Tibial nerve (tissue), 4 donors: ENCODE measurements at places on chromosomes 1 and 21. TPM values are rescaled to one million over a fixed set of nuclear protein-coding genes. Genes with fewer than 3 reads are reported as not detected.

GRCh38 chr1:109719337-109719837, 7.3 kb downstream of the GSTM5 start:
- no peaks in the 10 kb centered on the region for H3K27me3 ChIP-seq
- no peak overlapping the region for H3K27ac ChIP-seq
- no peak overlapping the region for H3K4me3 ChIP-seq
- H3K36me3 ChIP-seq = no peaks in the 10 kb centered on the region

DNA sequence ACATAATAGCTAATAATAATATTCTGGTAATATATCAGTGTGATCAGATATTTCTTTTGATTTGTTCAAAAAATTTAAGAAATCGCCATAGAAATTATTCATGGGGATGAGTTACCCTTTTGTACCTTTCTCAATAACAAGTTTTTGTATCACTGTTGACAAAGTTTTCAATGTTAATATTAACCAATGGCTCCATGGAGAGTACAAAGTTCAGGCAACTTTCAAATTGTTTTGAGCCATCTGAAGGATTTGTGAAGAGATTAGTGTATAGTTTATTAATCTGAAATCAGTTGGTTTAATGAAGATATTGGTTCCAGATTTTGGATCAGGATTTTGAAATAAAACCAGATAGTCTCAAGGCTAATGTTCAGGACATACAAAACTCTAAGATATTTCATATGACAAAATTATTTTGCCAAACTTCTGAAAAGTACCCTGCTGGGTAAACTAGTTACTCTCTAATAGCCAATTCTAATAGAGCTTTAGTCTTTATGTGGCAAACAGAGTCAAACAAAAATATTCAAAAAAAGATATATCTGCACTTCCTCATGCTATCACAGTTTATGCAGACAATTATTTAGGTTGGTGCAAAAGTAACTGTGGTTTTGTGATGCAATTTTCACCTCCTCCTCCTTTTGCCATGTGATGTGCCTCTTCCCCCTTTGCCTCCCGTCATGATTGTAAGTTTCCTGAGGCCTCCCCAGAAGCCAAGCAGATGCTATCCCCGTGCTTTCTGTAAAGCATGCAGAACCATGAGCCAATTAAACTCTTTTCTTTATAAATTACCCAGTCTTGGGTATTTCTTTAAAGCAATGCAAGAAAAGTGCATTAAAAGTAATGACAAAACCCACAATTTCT, 1105.0 kb downstream of the PLA2G4A start:
- DNase-seq = no peak
- H3K4me1 ChIP-seq = no peaks in the 10 kb centered on the region
- no peak overlapping the region for H3K27ac ChIP-seq
- no peak overlapping the region for H3K4me3 ChIP-seq

DNA sequence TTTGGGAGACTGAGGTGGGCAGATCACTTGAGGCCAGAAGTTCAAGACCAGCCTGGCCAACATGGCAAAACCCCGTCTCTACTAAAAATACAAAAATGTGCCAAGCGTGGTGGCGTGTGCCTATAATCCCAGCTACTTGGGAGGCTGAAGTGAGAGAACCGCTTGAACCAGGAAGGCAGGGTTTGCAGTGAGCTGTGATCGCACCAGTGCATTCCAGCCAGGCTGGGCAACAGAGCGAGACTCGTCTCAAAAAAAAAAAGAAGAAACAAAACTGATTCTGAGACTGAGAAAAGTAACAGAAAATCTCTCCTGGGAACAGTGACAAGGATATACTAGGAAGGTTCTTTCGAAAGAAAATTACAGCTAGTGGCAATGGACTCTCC, 20.9 kb downstream of the USP48 start:
- no peaks in the 10 kb centered on the region for H3K36me3 ChIP-seq
- H3K4me1 ChIP-seq = peaks cover 26% of the 10 kb centered on the region
- H3K27me3 ChIP-seq = no peaks in the 10 kb centered on the region
- no peak for DNase-seq
- H3K4me3 ChIP-seq = no peak overlapping the region

- H3K36me3 ChIP-seq = no peaks in the 10 kb centered on the region
- no peaks in the 10 kb centered on the region for H3K27me3 ChIP-seq
- no peak overlapping the region for H3K27ac ChIP-seq
- H3K4me3 ChIP-seq = no peak overlapping the region
Observed at GRCh38 chr1:197961449-197961848, 44.3 kb downstream of the LHX9 start.

GRCh38 chr21:46371204-46372013, 47.5 kb downstream of the PCNT start:
- DNase-seq = no peak
- H3K27ac ChIP-seq = no peak overlapping the region
- no peaks in the 10 kb centered on the region for H3K27me3 ChIP-seq
- no peaks in the 10 kb centered on the region for H3K4me1 ChIP-seq

- no peak for DNase-seq
- H3K4me1 ChIP-seq = peaks cover 6% of the 10 kb centered on the region
- H3K4me3 ChIP-seq = no peak overlapping the region
- H3K27ac ChIP-seq = no peak overlapping the region
- H3K36me3 ChIP-seq = no peaks in the 10 kb centered on the region
- H3K27me3 ChIP-seq = no peaks in the 10 kb centered on the region
Observed at GRCh38 chr1:167671727-167672511, 41.9 kb downstream of the RCSD1 start.

DNA sequence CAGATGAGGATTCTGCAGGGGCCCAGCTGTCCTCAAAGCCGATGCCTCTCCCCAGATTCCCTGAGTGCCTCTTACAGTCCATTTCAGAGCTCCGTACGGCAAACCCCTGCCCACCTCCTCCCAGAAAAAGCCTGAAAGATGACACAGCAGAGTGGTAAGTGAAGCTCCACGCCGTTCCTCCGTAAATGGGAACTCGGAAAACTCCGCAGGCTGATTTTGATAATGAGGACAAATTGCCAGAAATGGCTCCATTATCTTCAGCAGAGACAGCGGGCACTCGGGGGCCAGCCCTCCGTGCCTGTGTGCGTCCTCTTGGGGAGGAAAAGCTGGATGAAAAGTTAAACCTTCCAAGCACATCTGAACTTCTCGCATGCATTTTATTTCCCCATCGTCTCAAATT, 81.1 kb downstream of the NPHP4 start:
- H3K4me1 ChIP-seq = peaks cover 9% of the 10 kb centered on the region
- H3K27ac ChIP-seq = no peak overlapping the region
- no peaks in the 10 kb centered on the region for H3K27me3 ChIP-seq

DNA sequence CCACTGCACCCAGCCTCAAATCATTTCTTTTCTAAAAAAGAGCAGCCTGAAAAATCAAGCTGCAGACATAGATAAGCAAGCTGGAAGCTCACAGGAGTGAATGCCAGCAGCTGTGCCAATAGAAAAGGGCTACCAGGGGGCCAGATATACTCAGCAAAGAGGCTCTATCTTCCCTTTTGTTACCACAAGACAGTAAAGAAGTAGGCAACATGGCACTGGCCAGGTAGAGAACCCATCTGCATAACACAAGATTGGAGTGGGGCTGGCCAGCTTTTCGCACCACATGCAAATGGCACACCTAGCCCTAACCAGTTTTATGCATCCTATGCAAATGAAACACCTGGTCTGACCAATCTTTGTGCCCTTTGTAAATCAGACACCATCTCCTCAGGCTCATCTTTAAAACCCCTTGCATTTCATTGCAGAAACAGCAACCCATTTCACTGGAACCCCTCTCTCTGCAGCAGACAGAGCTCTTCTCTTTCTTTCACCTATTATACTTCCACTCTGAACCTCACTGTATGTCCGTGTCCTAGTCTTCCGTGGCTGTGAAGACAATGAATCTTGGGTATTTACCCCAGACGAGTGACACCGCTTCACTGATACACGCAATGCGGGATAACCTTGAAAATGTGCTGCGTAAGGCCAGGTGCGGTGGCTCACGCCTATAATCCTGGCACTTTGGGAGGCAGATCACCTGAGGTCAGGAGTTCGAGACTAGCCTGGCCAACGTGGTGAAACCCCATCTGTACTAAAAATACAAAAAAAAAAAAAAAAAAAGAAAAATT, 15.1 kb downstream of the CASP9 start:
- H3K27me3 ChIP-seq = no peaks in the 10 kb centered on the region
- no peak overlapping the region for H3K27ac ChIP-seq
- no peaks in the 10 kb centered on the region for H3K4me1 ChIP-seq
- no peaks in the 10 kb centered on the region for H3K36me3 ChIP-seq
- H3K4me3 ChIP-seq = no peak overlapping the region

- no peak overlapping the region for H3K4me3 ChIP-seq
- DNase-seq = no peak
- H3K36me3 ChIP-seq = peaks cover 8% of the 10 kb centered on the region
- no peaks in the 10 kb centered on the region for H3K27me3 ChIP-seq
- H3K4me1 ChIP-seq = no peaks in the 10 kb centered on the region
Observed at GRCh38 chr1:219985169-219985568, 56.8 kb upstream of the SLC30A10 start.

DNA sequence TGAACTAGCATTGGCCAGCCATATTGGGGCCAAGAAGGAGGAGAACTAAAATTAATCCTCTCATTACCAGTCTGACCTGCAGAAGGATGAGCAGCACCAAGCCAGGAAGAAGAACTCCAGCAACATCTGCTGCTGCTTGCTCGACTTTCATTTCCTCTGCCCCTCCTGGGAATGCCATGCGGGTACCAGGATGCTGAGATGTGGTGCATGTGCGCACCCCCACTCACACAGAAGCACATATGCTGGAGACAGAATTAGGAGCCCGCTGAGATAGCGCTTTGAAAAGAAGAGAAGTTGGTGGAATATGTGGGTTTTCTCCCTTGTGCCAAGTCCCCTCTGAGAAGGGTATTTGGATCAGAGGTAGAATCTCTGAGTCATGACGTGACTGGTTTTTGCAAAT, 70.4 kb downstream of the PLXNA2 start:
- H3K27me3 ChIP-seq = no peaks in the 10 kb centered on the region
- no peak for DNase-seq
- peaks cover 18% of the 10 kb centered on the region for H3K4me1 ChIP-seq

DNA sequence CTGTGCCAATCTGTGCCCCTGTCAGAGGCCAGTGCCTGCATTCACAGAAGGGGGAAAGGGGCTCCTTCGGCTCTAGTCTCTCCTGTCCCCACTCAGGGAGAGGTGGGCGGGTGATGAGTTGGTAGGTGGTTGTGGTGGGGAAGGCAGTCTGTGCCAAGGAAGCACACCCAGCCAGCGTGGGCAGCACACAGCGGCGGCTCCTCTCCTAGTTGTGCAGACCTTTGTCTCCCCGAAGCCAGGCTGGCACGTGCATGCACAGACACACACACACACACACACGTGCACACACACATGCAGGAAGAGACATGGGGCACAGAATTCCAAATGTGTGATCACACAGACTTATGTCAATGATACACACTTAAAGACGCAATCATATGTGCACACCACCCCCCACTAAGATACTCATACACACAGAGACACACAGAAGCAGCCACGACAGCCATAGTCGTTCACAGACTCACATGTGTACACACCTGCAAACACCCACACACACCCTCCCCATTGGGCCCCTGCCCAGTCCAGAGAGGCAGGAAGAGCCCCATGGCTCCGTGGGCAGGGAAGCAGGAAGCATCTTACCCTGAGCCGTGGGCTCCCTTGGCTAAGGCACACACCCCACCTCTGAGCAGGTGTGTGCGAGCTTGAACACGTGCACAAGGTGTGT, 16.4 kb downstream of the RIMS3 start:
- no peak overlapping the region for H3K4me3 ChIP-seq
- no peaks in the 10 kb centered on the region for H3K36me3 ChIP-seq
- H3K4me1 ChIP-seq = no peaks in the 10 kb centered on the region
- peaks cover 9% of the 10 kb centered on the region for H3K27me3 ChIP-seq

DNA sequence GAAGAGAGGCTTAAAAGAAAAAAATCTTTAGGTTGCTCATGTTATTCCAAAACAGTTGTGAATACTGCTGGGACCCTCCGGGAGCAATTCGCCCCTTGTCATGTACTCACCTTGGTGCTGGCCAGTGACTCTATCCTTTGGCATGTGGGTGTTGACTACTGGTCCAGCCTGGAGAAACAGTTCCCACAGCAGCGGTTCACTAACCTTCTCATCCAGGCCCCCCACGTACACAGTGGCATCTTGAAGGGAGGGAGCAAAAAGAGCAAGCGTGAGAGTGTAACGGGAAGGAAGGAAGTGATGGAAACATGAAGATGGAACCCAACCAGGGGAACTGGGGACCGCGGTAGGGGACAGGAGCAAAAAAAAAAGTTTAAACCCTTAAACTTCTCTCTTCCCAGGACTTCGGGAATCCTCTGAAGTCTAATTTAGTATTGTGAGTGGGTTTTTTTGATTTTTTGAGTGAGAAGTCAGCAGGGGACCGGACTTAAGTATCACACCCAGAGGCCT, 494 bp downstream of the SF3B4 start:
- no peaks in the 10 kb centered on the region for H3K27me3 ChIP-seq
- H3K36me3 ChIP-seq = peaks cover 3% of the 10 kb centered on the region
- DNase-seq = no peak
- peak overlapping the region; percentile 65 for H3K4me3 ChIP-seq
- H3K27ac ChIP-seq = peak overlapping the region; percentile 91

- DNase-seq = no peak
Observed at GRCh38 chr21:41283211-41283818, 33.3 kb upstream of the FAM3B start.

DNA sequence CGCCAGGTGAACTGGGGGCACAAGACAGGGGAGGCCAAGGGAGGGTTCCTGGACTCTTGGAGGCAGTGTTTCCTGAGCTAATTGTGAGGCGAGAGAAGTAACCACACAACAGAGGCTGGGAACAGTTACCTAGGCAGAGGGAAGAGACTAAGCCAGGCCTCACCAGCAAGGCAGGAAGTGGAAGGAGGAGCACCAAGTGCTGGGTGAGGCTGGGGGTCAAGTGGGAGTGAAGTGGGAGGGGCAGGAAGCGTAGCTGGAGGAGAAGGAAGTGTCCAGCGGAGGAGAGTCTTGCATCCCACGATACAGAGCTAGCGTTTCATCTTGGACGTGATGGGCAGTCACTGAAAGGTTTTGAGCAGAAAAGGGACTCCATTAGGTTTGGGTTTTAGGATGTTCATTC, 48.3 kb upstream of the CAPZB start:
- H3K36me3 ChIP-seq = no peaks in the 10 kb centered on the region
- H3K27me3 ChIP-seq = no peaks in the 10 kb centered on the region
- H3K27ac ChIP-seq = no peak overlapping the region
- H3K4me1 ChIP-seq = peaks cover 4% of the 10 kb centered on the region
- no peak overlapping the region for H3K4me3 ChIP-seq
- no peak for DNase-seq

GRCh38 chr1:9780554-9781110, 43.1 kb downstream of the CLSTN1 start:
- H3K27ac ChIP-seq = no peak overlapping the region
- no peaks in the 10 kb centered on the region for H3K4me1 ChIP-seq
- H3K36me3 ChIP-seq = no peaks in the 10 kb centered on the region
- no peak overlapping the region for H3K4me3 ChIP-seq
- no peaks in the 10 kb centered on the region for H3K27me3 ChIP-seq

GRCh38 chr1:84583648-84584047, 9.4 kb upstream of the CTBS start:
- no peaks in the 10 kb centered on the region for H3K27me3 ChIP-seq
- H3K4me1 ChIP-seq = peaks cover 8% of the 10 kb centered on the region
- H3K36me3 ChIP-seq = no peaks in the 10 kb centered on the region
- no peak for DNase-seq
- H3K27ac ChIP-seq = no peak overlapping the region

- no peaks in the 10 kb centered on the region for H3K27me3 ChIP-seq
- H3K4me3 ChIP-seq = no peak overlapping the region
- no peak for DNase-seq
Observed at GRCh38 chr21:25298512-25299491, 308.5 kb downstream of the MRPL39 start.

GRCh38 chr1:20974069-20974468, 187.0 kb upstream of the HP1BP3 start:
- H3K27ac ChIP-seq = no peak overlapping the region
- no peak for DNase-seq
- no peak overlapping the region for H3K4me3 ChIP-seq
- H3K36me3 ChIP-seq = no peaks in the 10 kb centered on the region
- no peaks in the 10 kb centered on the region for H3K27me3 ChIP-seq

TNNT2 gene
- total RNA-seq = 8.8 TPM

OR2L3 gene
- not detected for total RNA-seq

F5 gene
- total RNA-seq = not detected

TRIM17 gene
- 1.4 TPM for total RNA-seq
